NCI-H1694 (cell line): ENCODE measurements at places on chromosomes 12 and 14.

GRCh38 chr12:69456239-69456638, 13.9 kb upstream of the FRS2 start:
- no peak for DNase-seq

- peak; percentile 94 for DNase-seq
These were observed 40.5 kb downstream of the CRACR2A start for GRCh38 chr12:3712209-3712992.

- DNase-seq = no peak
These were observed 368.6 kb downstream of the BCL11B start for GRCh38 chr14:98903371-98903770.

GRCh38 chr14:36690311-36691040, 28.8 kb downstream of the PAX9 start:
- no peak for DNase-seq

- no peak for DNase-seq
These were observed 22.3 kb upstream of the GNS start for GRCh38 chr12:64781280-64782190.

DNA sequence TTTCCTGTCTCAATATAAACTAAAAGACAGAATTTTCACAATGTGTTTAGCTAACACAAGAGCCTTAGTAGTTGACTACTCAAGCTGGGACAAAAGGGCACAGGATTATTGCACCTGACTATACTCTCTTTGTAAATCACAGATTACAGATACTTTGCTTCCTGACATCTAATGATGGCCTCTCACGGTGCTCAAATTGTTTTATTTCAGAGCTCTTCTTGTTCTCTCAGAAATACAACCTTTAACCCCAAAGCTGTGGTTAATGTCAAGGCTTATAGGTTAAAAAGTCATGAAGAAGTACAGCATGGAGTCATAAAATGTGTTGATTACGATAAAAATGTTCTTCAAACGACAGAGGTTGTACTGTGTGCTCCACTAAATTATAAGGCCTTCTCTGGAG, 89.9 kb upstream of the CPNE8 start:
- DNase-seq = no peak

DNA sequence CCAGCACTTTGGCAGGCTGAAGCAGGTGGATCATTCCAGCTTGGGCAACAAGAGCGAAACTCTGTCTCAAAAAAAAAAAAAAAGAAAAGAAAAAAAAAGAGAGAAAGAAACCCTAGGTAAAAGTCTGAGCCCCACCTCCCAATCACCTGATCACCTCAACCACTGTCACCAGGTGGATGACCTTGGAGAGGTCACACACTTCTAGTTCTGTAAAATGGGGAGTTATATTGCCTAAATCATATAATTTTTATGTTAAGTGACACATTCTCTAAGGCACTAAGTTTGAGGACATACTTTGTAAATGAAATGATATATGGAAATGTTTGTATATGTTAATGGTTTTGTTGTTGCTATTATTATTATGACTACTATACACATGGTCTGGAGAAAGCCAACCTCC, 1.5 kb upstream of the ERBB3 start:
- no peak for DNase-seq

GRCh38 chr14:69260190-69260860, 367 bp downstream of the GALNT16 start:
- no peak for DNase-seq

DNA sequence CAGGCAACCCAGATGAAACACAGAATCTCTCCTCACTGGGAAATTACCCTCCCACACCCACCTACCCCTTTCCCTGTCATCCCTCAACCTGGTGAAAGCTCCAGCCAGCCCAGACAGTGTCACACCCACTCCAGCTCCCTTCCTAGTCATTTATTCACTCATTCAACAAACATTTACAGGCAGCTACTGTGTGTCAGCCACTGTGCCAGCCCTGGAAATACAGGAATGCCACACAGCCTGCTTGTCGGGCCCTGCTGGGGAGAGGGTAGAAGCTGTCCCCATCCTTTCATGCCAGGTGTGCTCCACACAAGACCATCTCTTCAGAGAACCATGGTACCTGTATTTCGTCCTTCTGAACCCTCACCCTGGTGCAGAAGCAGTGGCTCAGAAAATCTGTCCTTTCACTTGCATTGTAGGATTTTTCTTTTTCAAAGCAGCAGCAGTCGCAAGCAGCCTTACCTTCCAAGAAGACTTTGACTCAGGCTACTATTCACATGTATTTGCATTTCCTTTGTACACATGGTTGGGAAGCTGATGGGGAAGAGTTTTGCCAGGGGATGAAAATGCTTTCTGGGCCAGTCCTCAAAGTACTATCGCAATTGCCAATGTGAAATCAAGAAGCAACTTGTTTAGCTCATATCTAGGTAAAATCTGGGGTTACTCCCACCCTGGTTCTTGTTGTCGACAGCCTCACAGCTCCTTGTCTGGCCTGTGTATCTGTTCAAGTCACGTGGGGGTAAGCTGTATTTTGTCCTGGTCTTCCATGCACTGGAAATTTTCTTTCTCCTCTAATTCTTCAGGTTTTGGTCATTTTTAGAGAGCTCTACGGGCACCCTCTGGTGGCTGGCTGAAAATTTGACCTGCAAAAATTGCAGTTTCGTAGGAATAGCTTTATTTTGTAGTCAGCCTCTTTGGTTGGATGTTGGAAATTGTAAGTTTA, 147.4 kb upstream of the EGLN3 start:
- peak; percentile 59 for DNase-seq

DNA sequence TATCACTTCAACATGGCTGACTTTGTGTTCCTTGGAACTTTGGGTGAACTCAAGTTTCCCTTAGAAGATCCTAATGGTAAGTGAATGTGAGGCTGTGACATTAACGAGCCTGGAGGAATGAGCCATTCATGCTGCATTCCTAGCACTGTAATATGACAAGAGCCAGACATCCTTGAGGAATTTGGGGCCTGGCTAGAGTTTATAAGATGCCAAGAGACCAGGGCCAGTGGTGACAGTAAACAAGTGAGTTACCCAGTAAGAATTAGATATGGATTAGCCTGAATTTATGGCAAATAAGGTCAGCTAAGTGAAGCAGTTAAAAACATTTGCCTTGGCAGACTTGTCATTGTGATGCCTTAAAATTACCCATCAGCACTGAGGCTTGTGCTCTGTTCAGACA, 232.4 kb downstream of the AKAP6 start:
- no peak for DNase-seq

GRCh38 chr12:124418791-124419190, 123.9 kb downstream of the RFLNA start:
- DNase-seq = no peak

- peak; percentile 95 for DNase-seq
These were observed 91.1 kb downstream of the IRF2BPL start for GRCh38 chr14:76937181-76938091.

DNA sequence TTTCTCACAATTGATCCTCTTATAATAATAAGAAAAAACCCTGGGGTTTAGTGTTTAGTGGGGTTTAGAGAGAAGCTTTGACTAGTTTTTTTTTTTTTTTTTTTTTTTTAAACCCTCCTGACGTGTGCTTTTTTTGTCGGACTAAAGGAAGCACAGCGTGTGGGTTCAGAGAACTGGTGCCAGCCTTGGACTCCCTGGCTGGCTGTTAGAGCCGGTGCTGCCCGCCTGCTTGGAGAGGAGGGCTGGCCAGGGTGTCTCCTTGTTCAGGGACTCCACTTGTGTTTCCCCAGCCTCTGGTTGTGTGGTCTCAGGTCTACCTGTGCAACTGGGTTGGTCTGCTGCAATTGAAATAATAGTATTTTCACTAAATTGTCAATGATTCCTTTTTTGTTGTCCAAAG, 54.1 kb upstream of the ASPG start:
- DNase-seq = no peak

DNA sequence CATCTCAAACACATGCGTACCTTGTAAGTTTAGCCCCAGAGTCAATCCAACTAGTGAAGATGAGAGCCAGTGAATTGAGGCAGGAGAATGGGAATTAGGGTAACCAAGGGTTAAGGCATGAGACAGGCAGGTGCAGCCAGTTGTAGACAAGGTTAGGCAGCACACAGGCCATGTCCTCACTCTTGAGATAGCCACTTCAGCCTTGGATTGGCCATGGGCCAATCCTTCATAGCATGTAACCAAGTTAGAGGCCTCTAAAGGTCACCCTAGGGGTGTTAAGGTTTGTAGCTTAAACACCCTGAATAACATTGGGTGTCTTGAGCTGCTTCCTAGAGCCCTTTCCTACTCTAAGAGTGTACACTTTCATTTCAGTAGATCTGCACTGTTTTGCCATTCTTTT, 208.2 kb upstream of the RBM19 start:
- no peak for DNase-seq
